A549 treated with Mapracorat at 1 μM for 4 hours (cell line): ENCODE measurements at places on chromosomes 7 and 10. TPM values are rescaled to one million over a fixed set of nuclear protein-coding genes. Genes with fewer than 3 reads are reported as not detected.

Gene C10orf71
- not detected in 5 replicates for total RNA-seq

Gene COMTD1
- 34.3 to 62.0 TPM (median 58.9 TPM) in 5 replicates for total RNA-seq

Gene CYP2C8
- 0.08 TPM in 1 of 5 replicates, not detected in the others for total RNA-seq

Gene ORC5
- 24.8 to 29.1 TPM (median 28.1 TPM) in 5 replicates for total RNA-seq

Gene PIP
- 0.36 to 0.48 TPM (median 0.36 TPM) in 3 of 5 replicates, not detected in the others for total RNA-seq

Gene ZPBP
- total RNA-seq = not detected in 5 replicates

Gene NAT16
- total RNA-seq = 0.15 to 0.20 TPM (median 0.15 TPM) in 5 replicates

Gene EEPD1
- total RNA-seq = 56.9 to 62.1 TPM (median 59.8 TPM) in 5 replicates

Gene LEP
- total RNA-seq = not detected in 5 replicates

Gene PCDH15
- not detected in 5 replicates for total RNA-seq

Gene CDK14
- 0.14 to 0.48 TPM (median 0.32 TPM) in 5 replicates for total RNA-seq

Gene MOGAT3
- not detected in 5 replicates for total RNA-seq

Gene C10orf143
- 0.66 to 1.00 TPM (median 0.81 TPM) in 5 replicates for total RNA-seq

Gene AS3MT
- total RNA-seq = 3.2 to 4.5 TPM (median 3.9 TPM) in 5 replicates

Gene SEMA3C
- total RNA-seq = 41.9 to 86.4 TPM (median 63.4 TPM) in 5 replicates

Gene EBLN1
- total RNA-seq = 0.14 to 0.23 TPM (median 0.16 TPM) in 4 of 5 replicates, not detected in the other

Gene MGMT
- total RNA-seq = 6.6 to 8.2 TPM (median 7.3 TPM) in 5 replicates

Gene NPY
- not detected in 5 replicates for total RNA-seq

Gene PPP1R3C
- 22.1 to 28.4 TPM (median 23.7 TPM) in 5 replicates for total RNA-seq

Gene DPYSL4
- 15.2 to 21.3 TPM (median 18.9 TPM) in 5 replicates for total RNA-seq

Gene SH2D4B
- 0.05 to 0.09 TPM (median 0.07 TPM) in 3 of 5 replicates, not detected in the others for total RNA-seq

Gene TMEM196
- total RNA-seq = not detected in 5 replicates

Gene PAXIP1
- total RNA-seq = 12.4 to 15.3 TPM (median 14.8 TPM) in 5 replicates

Gene LRRN3
- 0.04 to 0.05 TPM in 2 of 5 replicates, not detected in the others for total RNA-seq

Gene CACNB2
- not detected in 5 replicates for total RNA-seq

Gene UTF1
- not detected in 5 replicates for total RNA-seq

Gene ASB4
- 0.13 to 0.36 TPM (median 0.22 TPM) in 5 replicates for total RNA-seq

Gene LAMTOR4
- total RNA-seq = 153 to 203 TPM (median 178 TPM) in 5 replicates

Gene TMEM229A
- total RNA-seq = not detected in 5 replicates

Gene RTKN2
- 0.66 to 1.0 TPM (median 0.87 TPM) in 5 replicates for total RNA-seq

Gene ATG9B
- total RNA-seq = 0.39 to 0.66 TPM (median 0.65 TPM) in 5 replicates

Gene IFIT2
- total RNA-seq = 1.8 to 2.8 TPM (median 2.4 TPM) in 5 replicates

Gene AKR1C4
- 0.15 to 0.25 TPM (median 0.21 TPM) in 4 of 5 replicates, not detected in the other for total RNA-seq

Gene TAS2R60
- not detected in 5 replicates for total RNA-seq

Gene ABCB1
- 0.20 to 0.51 TPM in 2 of 5 replicates, not detected in the others for total RNA-seq

Gene CAV2
- 154 to 204 TPM (median 186 TPM) in 5 replicates for total RNA-seq

Gene C10orf67
- total RNA-seq = 0.06 to 0.13 TPM (median 0.13 TPM) in 3 of 5 replicates, not detected in the others

Gene LRRD1
- total RNA-seq = not detected in 5 replicates

Gene ZNF212
- 10.5 to 11.3 TPM (median 10.7 TPM) in 5 replicates for total RNA-seq

Gene RNF32
- total RNA-seq = 1.1 to 2.1 TPM (median 1.9 TPM) in 5 replicates

Gene RET
- 0.47 to 0.88 TPM (median 0.52 TPM) in 5 replicates for total RNA-seq

Gene ARID5B
- total RNA-seq = 1.6 to 2.3 TPM (median 2.1 TPM) in 5 replicates

Gene GRK5
- 7.8 to 9.9 TPM (median 9.2 TPM) in 5 replicates for total RNA-seq

Gene HYAL4
- 0.08 TPM in 1 of 5 replicates, not detected in the others for total RNA-seq

Gene AMPH
- 0.05 to 0.13 TPM (median 0.11 TPM) in 4 of 5 replicates, not detected in the other for total RNA-seq

Gene ARL5B
- total RNA-seq = 6.5 to 8.1 TPM (median 7.9 TPM) in 5 replicates

Gene TSPAN14
- total RNA-seq = 105 to 155 TPM (median 146 TPM) in 5 replicates

Gene MYO3A
- total RNA-seq = not detected in 5 replicates

Gene A1CF
- total RNA-seq = 0.07 to 0.08 TPM in 2 of 5 replicates, not detected in the others

Gene GPR26
- not detected in 5 replicates for total RNA-seq

Gene CHRM2
- not detected in 5 replicates for total RNA-seq
